ENCODE measurements at places on chromosomes 5 and 9.
A peak's percentile ranks its signal among the peaks of the same experiment; 100 is the strongest.

- DNase-seq, result no peak
These were observed 37.6 kb upstream of the MAST4 start for GRCh38 chr5:66558560-66558959.

DNA sequence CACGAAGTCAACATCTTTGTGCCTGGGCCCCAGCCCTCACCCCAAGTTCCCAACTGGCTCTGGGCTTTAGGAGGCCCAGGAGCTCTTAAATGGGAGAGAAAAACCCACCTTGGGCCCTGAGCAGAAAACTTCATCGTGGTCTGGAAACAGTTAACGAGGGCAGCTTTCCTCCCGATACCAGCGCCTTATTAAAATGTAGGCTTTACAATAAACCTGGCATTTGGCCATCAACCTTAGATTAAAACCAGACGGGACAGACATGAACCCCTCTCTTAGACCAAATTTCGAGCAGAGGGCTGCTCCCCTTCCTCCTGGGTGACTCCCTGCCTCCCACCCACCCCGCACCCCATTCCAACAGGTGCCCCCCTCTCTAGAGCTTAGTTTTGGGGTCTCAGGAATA, 39.4 kb downstream of the PRRX2 start:
- no peak for DNase-seq

DNA sequence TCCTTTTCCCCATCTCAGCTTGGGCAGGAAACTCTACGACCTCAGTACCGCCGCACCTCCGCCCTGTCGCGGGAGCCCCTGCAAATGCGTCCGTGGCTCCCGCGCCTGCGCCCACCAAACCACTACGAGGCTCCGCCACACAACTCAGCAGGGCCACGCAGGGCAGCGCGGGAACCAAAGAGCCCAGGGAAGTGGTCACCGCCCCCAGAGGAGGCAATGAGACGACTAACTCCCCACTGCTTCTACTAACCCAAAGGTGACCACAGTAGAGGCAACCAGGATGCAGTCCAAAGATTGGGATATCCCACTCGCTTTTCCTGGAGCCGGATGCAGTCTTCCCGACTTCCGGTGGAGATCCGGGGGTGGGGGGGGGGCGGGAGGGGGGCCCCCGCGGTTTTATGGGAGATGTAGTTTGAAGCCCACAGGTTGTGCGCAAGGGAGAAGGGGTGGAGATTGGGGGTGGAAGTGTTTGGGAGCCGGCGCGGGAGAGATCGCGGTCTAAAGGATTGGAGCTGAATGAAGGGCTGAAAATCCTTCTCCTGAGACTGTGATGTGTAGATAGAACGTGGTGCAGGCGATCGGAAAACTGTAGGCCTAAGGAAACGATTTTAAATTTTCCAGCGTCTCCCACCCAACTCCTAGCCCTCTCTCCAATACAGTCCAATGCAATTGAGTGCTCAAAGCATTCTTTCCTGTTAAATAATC, at the start of gene NUDT12:
Gene NUDT12, minus strand, starts transcription at position 337 of the 705 bp plus-strand sequence. CDS start 2,541 bp downstream, outside the sequence.
- no peak for DNase-seq

- no peak for DNase-seq
These were observed 27.4 kb upstream of the GCNT1 start for GRCh38 chr9:76431601-76432000.

- DNase-seq, result no peak
These were observed 311.6 kb downstream of the MSX2 start for GRCh38 chr5:175035882-175036533.

DNA sequence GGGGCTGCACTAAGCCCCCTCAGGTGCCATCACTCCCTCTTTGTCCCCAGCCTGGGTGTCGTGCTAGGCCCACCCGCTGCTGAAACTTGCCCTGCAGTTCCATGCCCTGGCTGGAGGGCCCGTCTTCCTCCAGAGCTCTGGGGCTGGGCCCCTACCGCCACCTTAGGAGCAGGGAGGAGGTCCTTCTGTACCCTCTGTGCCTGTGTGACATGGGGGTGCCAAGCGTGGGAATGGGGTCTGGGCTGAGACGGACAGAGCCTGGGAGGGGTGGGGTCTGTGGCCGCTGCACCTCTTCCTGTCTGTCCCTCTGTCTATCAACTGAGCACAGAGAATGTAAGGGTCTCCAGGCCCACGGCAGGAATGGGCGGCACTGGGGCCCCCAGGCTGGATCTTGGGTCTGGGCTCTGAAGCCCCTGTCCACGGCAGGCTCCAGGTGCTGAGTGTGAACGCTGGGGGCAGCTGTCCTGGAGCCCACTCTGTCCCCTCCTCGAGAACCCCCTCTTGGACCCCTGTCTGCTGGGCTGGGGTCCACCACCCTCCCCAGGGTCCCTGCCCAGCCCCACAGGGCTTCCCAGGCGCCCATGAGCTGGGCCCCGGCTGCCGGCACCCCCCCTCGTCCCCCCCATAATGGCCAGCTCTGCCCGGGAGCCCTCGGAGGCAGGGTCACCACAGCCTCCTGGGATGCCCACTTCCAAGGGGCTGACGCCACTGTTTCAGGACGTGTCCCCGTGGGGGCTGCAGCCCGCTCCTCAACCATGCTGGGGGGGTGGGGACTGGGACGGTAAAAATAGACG, 15.8 kb upstream of the NRARP start:
- DNase-seq, result no peak

GRCh38 chr5:53303105-53303504, 177.3 kb upstream of the FST start:
- DNase-seq, result no peak

- no peak for DNase-seq
These were observed 18.1 kb downstream of the GSN start for GRCh38 chr9:121285835-121286687.

GRCh38 chr5:113507601-113508000, 5.9 kb upstream of the YTHDC2 start:
- DNase-seq, result no peak

DNA sequence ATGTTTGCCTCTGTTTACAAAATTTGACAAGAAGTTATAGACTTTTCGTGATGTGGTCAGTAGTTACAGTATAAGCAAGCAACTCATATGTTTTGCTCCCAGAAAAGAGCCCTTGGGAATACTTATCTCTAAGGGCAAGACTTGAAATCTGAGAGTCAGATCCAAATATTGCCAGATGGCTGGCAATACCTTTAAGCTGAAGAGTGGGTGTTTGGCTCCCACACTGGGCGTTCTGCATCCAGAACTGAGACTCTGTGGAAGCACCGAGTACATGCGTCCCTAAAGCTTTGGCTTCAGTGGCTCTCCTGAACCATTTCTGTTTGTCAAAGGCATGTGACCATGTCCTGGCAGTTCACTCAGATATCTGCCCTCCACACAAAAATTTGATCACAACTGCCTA, 194.1 kb downstream of the DCP2 start:
- DNase-seq, result no peak

GRCh38 chr5:55063899-55064298, 38.5 kb upstream of the GZMA start:
- DNase-seq, result no peak

DNA sequence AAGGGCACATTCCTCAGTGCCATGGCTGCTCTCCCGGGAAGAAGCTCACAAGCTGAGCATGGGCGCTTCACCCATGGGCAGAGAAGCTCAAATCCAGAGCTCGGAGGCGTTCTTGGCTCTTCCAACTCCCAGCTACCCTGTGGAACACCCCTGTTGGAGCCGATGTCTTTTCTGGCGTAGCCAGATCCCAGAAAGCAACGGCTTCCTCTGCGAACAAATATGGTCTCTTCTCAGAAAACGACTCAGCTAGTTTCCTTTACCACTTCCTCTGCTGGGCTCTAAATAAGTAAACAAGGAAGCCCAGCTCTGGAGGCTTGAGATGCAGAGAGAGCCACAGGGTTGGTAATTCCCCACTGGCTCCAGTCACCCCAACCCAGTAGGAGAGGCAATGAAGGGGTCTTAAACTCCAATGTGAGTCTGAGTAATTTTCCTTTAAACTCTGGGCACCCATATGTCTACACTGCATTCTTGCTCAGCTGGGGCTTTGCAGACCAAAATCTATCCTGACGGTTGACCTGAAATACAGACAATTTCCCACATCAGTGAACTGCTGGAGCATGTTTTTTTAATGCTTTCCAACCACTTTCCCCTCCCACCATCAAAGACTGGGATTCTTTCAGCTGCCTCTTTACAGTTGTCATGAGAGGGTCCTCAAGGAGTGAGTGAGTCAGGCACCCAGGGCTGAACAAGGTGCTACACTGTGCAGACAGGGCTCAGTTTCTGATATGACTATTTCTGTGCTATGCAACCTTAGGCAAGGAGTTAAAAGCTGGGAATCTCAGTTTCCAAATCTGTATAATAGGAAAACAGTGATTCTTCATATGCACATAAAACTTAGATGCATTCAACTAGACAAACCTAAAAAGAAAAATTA, at the start of gene LCP2:
Gene LCP2, minus strand, starts transcription at position 189 of the 874 bp plus-strand sequence. Its CDS starts 166 bp downstream, at position 23.
- no peak for DNase-seq

DNA sequence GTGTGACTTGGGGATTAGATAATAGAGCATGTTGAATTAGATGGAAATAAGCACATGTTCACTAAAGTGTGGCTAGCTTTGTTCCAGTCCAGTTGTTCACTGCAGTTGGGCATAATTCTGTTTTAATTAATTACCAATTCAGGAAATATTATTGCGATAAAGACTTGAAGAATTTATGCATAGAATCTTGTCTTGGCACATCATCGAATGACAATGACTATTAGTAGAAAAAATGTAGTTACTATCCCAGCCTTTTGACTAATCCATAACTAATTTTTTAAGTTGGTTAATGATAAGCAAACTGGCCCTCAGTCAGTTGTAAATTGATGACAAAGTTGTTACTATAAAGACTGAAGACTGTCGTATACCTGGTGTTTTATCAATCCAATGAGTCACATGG, 10.5 kb downstream of the LNPEP start:
- DNase-seq, result no peak

- DNase-seq, result no peak
These were observed 254.5 kb downstream of the PBX3 start for GRCh38 chr9:126001581-126002225.

DNA sequence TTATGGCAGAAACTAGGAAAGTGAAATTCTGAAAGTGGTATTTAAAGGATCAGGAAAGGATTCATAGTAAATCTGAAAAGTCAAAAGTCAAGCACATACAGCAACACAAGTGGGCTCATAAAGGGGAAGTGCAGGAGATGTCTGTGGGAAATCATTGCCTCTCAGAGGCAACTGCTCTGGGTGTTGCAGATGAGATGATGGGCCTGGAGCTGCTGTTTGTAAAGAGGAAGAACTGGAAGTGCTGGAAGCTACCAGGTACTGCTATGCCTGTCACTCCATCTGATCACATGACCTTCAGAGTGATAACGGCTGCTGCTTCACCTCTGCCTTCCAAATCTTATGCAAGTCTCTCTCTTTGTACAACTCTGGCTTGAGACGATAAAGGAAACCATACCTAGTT, 55.9 kb downstream of the ADRB2 start:
- no peak for DNase-seq

GRCh38 chr9:17272536-17272935, 137.7 kb downstream of the CNTLN start:
- DNase-seq, result no peak

DNA sequence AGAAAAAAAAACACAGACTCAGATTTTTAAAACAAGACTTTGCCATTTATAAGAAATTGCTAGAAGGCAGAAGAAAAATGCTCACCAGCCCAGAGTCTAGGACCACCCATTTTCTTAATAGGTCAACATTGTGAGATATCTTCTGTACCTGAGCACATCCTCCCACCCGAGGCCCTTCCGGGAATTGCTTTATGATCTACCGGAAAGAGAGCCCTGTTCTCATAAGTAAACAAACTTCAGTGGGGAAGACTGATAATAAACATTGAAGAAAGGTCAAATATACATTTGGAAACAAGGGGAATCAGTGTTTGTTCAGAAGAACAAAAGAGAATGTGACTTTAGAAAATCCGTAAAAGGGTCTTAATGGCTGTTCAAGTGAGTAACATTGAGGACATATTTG, 44.4 kb downstream of the PRKACG start:
- no peak for DNase-seq

DNA sequence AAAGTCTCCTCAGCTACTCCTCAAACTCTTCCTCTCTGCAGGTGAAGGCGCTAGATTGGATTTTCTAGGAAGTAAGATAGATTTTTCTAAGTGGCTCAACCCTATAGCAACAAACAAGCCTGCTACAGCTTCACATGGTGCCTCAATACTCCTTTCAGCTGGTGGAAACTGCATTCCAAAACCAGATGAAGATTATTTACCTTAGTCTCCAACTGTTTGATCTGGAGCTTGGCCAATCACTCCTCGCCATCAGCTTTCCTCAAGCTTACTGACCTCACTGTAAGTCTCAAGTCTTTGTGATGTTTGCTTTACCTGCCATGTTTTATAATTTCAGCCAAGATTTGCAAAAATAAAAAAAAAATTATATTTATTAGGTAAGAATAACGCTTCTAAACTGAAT, 622.4 kb downstream of the CHSY3 start:
- no peak for DNase-seq

GRCh38 chr9:108634672-108635462, 220.9 kb downstream of the ACTL7B start:
- no peak for DNase-seq

DNA sequence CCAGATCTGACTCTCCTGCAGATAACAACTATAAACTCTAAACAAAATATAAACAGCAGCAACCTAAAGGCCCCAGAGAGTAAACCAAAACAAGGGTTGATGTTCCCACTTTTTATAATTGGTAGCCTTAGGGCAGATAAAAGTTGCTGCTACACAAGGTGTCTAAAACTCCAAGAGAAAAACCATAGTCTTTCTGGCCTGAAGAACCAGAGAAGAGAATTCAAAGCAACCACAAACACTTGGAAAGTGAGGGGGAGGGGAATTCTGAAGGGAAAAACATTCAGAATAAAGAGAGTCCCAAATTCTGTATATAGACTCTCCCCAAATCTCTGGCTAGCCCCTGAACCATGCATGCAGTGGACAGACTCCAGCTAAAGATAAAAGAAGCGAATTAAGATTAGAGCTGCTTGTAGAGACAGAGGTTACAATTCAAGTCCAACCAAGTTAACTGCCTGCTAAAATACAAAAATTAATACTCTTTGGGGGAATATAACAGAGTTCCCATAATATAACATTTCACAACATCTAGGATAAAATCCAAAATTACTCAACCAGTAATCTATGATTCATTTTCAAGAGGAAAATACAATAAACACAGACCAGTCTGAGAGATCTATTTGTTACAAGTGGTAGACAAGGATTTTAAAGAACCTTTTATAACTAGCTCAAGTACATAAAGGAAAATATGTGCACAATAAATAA, 37.5 kb upstream of the RGMB start:
- no peak for DNase-seq

DNA sequence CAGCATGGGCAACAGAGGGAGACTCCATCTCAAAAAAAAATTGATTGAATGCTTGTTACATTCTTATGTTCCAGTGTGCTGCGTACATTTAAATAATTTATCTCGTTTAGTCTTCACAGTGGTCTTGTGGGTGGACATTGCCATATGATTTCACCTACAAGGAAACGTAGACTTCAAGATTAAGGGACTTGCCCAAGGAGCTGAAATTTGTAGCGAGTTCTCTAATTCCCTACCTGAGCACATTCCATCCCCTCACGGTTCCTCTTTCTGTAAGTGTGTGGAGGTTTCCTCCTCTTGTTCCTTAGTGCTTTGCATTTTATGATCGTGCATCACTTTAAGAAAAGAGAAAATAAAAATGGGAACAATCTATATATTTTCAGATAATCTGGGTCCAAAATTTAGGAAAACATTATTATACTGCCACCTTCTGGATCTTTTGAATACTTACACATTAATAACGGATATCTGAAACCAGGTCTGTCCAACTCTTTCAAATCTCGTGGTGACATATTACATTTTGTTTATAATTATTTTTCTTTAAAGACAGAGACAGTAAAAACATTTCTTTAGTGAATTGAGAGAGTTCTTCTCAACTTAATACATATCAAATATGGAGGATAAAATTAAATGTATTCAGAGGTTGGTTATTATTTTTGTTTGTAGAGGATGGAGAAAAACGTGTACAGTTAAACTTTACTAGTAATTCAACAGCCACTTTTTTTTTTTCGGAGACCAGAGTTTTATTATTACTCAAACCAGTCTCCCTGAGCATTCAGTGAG, 29.9 kb upstream of the C7 start:
- DNase-seq, result peak; percentile 33
